ENCODE measurements at places on chromosomes 1 and 21. TPM values are rescaled to one million over a fixed set of nuclear protein-coding genes. Genes with fewer than 3 reads are reported as not detected.

CFAP141 gene
- not detected for total RNA-seq

LPAR3 gene
- 0.46 TPM for total RNA-seq

LCE3E gene
- total RNA-seq = not detected

DCDC2B gene
- not detected for total RNA-seq

S100A2 gene
- not detected for total RNA-seq
